ENCODE measurements at places on chromosomes 13 and 19.

- no peak for DNase-seq
Observed at GRCh38 chr13:74052402-74052928, 81.7 kb downstream of the KLF12 start.

- no peak for DNase-seq
Observed at GRCh38 chr19:34180709-34181108, 8.4 kb downstream of the LSM14A start.

DNA sequence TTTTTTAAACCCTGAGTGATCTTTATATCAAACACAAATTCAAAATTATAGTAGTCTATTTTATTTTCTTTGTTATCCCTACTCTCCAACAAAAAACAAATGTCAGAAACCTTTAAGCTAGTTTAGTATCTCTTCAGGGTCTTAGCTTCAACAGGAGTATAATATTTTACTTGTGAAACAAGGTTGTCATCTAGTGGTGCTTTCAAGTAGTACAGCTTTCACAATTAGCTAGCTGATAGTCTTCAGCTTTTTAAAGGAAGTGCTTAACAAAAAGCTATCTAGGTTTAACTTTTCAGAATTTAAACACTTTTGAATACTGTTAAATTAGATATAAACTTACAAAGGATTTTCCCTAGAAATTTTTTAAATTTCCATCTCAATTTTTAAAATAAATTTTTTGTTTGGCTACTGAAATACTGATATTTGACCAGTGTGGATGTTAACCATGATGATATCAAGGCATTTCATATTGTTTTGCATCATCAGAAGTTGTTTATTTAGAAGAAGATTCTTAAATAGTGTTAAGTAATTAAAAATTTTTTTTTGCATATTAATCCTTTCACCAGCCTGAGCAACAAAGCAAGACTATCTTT, 34.2 kb downstream of the TDRD3 start:
- peak; percentile 50 for DNase-seq

- DNase-seq, result peak; percentile 54
Observed at GRCh38 chr19:47863514-47863936, 4.5 kb downstream of the TPRX2 start.

- DNase-seq, result peak; percentile 28
Observed at GRCh38 chr13:75803164-75803611, 167.1 kb downstream of the LMO7 start.

DNA sequence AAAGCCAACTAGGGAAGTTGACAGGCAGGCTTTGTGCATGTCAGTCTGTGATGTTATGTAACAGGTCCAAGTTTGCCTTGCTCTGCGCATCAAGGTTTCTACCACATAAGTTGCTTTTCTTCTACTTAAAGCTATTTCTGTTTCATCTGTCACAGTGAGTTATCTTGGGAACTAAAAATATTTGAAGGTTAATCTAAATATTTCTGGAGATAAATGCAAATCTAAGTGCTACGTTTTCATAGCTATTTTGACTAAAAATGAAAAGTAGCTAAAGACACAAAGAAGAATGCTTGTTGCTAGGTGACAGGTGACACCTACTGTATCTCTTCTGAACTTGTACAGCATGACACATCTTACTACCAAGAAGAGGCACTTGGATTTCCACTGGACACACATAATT, 135.6 kb downstream of the KLF12 start:
- no peak for DNase-seq

DNA sequence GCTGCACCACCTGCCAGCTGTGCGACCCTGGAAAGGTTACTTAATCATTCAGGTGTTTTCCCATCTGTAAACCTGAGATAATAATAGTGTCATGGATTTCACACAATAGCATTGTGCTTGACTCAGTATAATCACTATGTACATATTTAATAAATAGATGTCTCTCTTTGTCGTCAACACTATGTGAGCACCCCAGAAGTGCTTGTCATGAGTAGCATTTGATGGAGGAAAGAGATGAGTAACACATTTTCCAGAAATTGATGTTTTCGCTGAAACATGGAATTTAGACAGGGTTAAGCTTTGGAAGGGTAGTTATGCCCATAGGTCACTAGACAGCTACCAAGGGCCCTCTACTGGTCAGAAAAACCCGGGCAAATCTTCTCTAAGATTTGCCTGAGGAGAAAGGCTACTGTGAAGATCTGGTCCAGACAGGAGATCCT, 9.5 kb upstream of the MBNL2 start:
- no peak for DNase-seq

DNA sequence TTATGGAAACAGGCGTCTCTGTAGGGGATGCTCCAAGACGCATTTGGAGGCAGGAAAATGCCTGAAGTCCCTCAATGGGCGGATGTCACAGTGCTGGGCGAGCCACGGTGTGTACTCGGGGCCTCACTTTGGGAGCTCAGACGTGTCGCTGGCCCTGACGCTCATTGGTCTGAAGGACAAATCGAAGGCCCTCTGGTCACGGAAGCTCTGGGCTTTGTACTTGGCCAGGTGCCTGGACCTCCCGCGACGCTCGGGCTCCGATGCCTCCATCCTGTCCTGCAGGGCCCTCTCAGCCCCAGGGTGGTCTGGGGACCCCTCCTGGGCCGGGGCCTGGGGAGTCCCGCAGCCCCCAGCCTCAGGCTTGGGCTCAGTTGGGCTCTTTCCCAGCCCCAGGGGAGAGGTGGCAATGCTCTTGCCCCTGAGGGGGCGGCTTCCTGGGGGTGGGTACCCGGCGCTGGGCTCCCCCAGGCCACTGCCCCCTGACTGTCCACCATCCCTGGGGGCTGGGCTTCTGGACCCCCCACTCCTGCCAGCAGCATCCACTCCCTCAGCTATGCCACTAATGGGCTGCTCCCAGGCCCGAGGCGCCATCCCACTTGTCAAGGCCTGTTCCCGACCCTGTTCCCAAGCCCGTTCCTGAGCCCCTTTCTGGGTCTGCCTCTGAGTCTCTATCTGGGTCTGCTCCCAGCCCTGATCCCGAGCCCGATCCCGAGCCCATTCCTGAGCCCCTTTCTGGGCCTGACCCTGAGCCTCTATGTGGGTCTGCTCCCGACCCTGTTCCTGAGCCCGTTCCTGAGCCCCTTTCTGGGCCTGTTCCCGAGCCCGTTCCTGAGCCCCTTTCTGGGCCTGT, 39.5 kb upstream of the GRTP1 start:
- no peak for DNase-seq

DNA sequence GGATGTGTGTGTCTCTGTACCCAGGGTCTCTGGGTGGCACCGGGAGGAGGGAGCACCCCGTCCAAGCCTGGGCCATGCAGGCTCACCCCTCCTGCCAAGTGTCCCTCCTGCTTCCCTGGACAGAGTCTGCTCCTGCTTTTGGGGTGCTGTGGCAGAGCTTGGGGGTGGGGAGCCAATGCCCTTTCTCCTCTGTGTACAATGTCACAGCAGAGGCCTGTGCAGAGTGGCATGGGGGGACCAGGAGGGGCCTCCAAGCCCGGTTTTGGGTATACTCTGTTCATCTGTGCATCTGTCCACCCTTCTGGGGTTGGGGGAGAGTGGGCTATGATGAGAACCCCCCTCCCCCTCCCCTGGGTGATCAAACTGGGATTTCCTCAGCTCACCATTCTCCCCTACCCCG, 33.5 kb downstream of the PDE4A start:
- DNase-seq, result no peak

- no peak for DNase-seq
Observed at GRCh38 chr19:17337675-17338432, 501 bp downstream of the GTPBP3 start.

GRCh38 chr19:6312018-6312417, 21.4 kb downstream of the ACER1 start:
- DNase-seq, result no peak

DNA sequence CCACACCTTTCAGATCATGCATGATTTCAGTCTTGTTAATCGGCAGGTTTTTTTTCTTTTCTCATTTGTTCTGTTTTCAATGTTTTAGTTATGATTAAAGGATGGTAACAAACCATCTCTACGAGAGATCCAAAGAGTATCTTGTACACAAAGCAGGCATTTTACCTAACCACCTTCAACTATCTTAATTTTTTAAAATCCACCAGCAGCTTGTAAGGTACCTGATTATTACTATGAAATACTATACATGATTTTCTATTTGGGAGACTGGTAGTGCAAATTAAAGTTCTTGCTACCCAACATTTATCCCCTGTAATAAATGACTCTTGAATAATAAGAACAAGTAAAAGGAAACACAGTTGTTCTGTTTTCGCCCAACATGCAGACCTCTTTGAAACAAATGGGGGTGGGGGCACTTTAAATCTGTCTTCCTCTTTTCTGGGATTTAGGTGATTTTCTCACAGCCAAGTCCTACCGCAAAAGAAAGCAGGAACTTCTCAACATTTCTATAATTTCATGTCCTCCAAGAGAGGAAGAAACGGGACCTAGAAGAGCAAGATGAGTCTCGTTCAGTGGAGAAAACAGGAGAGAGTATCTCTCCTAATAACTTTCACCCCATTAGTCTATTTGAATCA, 3.6 kb downstream of the POU4F1 start:
- no peak for DNase-seq

- no peak for DNase-seq
Observed at GRCh38 chr19:19900139-19900728, 512 bp upstream of the ZNF93 start.

DNA sequence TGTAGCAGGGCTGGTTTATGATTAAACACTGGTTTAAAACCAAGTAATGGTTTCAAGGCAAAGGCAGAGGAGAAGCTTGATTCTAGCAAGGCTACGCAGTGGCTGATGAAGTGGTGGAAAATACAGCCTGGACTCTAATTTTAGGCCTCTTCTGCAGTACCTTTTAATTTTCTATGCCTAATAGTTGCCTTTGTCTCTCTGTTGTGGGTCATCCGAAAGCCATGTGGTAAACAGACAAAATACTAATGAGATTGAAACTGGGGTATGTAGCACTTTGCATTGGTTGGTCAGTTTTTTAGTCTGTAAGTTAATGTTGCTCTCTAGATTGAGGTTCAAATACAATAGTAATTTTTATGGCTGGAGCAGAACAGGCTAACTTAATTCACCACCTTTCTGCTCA, 3.3 kb downstream of the LMO7 start:
- no peak for DNase-seq

DNA sequence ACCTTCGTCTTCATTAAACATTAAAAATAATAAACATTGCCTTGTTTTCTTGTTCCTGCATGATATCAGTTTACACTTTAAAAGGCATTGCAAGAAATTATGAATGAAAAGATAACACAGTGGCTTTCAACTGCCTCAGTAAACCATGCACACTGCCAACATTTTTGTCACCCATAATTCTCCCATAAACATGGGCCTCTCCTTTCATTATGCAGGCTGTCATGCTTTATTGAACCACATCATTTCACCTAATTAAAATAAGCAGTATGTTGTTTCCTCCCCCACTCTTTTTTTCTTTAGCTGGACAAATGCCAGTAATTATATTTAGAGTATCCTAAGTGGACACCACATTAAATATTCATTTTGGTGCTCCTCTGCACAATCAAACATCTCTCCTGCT, 1566.5 kb upstream of the SLC10A2 start:
- no peak for DNase-seq

GRCh38 chr19:4429256-4429655, 26.8 kb downstream of the CHAF1A start:
- DNase-seq, result no peak

- no peak for DNase-seq
Observed at GRCh38 chr13:99990126-99990977, 8.8 kb downstream of the ZIC2 start.

GRCh38 chr13:66576381-66576780, 653.8 kb downstream of the PCDH9 start:
- no peak for DNase-seq

DNA sequence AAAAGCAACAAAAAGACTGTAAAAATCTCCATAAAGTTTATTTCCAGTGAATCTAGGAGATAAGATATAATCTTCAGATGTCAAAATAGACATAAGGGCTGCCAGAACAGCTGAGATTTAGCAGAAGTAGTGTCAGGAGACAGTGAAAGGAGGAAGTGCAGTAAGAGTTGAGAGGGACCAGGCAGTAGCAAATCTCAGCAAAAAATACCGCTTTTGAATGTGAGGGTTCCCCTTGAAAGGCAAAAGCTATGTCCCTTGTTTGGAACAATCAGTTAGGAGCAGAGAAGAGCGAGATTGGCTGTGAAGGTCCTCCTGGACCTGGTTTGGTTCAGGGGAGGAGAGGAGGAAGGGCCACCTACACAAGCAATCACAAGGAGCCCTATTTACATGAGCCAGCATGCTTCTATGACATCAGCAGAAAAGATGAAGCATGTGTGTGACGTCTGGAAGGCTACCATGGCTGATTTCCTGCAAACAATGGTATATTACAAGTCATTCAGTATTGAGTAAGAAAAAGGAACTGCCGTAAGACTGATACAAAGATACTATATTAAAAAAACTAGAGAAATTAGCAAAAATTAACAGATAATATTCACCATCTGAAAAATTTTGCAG, 98.9 kb upstream of the SIAH3 start:
- no peak for DNase-seq

Data from central memory CD4-positive, alpha-beta T cell (primary cell).